ENCODE measurements at places on chromosomes 5 and 9.

- DNase-seq: no peak
These were observed 9.6 kb downstream of the DNAH5 start for GRCh38 chr5:13934921-13935320.

DNA sequence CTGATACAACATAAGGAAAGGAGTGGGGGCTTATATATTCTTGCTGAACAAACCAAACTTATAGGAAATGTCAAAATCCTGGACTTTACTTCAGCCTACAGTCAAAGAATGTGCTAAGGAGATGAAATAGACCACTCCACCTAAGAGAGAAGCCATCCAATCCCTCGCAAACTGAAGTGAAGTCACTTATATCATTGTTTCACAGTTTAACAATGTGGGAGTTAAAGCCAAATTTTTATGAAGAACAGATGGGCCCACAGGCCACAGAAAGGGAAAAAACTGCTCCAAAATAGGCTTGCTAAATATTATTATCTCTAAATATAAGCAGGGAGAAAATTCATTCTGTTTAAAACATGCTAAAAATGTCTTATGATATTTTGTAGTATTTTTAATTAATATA is 233.3 kb downstream of the GAS1 start:
- no peak for DNase-seq

DNA sequence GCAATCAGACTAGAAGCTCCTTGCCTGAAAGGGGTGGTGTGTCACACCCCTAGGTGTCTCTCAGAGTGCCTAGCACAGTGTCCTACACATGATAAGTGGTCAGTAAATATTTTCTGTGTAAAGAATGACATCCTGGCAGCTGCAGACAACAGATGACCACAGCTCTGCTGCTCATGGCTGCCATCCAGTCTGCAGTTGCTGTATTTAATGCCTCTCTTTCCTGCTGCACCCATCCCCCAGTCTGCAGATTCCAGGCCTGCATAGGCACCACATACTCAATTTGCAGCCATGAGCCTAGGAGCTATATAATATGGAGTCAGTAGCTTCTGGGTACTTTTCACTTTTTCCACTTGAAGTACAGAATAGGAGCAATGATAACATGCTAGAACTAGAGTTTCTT is 94.9 kb upstream of the NR4A3 start:
- DNase-seq: no peak

DNA sequence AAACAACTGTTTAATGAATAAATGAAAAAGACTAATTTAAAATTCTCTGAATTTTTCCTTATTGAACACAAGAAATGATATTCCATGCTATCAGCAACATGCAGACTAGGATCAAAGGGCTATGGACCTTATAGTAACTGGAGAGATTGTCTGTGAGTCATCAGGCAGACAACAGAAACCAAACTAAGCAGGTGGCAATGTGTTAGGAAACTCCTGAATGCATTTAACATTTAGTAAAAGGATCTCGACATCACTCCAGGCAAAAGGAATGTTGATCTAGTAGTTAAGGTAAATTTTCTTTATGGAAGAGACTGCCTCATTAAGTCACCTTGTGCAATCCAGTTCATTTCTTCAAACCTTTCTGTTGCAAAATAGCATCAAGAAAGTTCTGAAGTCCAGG is 58.4 kb downstream of the ARL15 start:
- DNase-seq: no peak

GRCh38 chr5:104456122-104456521 is 893.5 kb upstream of the NUDT12 start:
- DNase-seq: no peak

- DNase-seq: no peak
These were observed 6.6 kb upstream of the MSMP start for GRCh38 chr9:35760651-35761050.

DNA sequence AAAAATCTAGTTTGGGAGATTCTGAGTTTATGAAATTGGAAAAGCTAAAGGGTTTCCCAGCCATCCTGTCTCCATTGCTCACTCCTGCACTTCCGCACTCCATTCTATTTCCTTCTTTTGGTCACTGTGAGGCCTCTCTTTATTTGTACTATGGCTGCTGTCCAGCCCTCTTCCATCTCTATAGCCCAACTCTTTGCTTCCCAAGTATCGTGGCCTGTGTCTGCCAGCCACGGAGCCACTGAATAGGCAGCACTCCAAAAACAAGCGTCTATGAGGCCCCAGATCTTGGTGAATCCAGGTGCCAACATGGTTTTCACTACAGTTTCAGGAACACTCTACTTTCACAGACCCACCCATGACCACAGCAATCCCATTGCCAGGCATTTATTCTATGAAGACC is 37.2 kb downstream of the GRAMD2B start:
- DNase-seq: no peak

DNA sequence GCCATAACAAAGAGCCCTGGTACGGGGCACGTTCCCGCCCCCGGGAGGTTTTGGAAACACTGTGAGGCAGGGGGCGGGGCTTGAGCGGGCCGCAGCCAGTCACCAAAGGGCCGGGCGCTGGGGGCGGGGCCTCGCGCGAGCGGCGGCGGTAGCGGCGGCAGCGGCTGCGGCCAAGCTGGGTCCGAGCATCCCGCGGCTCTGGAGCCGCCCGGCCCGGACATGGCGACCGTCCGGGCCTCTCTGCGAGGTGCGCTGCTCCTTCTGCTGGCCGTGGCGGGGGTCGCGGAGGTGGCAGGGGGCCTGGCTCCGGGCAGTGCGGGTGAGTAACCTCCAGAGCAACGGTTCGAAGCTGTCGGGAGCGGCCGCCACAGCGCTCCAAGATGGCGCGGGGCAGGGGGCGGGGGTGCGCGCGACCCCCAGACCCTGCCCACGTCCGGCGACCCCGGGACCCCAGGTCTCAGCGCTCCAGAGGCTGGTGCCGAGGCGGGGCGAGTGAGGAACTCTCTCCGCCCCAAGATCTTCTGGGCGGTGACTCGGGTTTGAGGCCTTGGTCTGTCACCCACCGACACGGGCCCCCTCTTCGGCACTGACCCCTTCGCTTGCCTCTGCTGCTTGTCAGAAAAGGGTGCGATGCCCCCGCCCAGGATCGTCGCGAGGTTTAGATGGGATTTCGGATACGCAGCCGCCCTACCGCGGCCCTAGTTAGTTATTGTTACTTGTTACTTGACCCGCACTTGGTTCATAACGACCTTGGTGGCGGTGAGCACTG is at the start of gene RECK:
Gene RECK (plus strand): TSS at position 134 of the 769 bp plus-strand sequence. CDS start 86 bp downstream, at position 220.
- DNase-seq: no peak

GRCh38 chr5:12277504-12278192 is 373.4 kb upstream of the CTNND2 start:
- DNase-seq: no peak

DNA sequence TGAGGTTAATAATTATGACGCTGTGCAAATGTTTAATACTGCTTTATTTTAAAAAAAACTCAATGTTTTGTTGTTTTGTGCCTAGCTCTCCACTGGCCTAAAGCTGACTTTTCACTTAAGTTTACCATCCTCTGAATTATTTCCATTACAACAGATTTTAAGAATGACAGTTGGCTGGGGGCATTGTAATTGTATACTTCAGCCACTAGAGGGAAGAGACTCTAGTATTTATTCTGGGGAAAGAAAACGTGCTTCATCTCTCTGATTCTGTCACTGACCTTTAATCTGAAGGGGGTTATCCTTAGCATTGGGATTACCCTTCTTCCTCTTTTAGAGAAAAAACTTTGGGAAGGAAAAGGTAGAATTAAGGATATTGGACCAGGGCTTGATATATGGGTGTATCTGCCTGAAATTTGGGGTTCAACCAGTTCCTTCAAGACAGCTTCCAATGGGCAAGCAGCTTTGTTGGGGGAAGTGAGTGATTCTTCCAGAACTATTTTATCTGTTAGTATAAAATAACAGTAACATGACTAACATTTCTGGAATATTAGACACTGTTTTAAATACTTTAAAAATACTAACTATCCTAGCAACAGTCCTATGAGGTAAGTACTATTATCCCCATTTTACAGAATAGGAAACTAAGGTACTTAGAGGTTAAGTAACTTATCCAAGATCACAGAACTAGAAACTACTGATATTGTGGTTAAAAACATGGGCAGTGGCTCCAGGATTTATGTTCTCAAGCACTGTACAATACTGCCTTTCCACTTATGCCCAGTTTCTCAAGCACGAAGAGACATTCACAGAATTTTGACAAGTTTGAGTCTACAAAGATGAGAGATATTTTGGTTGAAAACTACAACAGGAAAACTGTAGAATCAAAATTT is 208.4 kb downstream of the CD180 start:
- DNase-seq: no peak

DNA sequence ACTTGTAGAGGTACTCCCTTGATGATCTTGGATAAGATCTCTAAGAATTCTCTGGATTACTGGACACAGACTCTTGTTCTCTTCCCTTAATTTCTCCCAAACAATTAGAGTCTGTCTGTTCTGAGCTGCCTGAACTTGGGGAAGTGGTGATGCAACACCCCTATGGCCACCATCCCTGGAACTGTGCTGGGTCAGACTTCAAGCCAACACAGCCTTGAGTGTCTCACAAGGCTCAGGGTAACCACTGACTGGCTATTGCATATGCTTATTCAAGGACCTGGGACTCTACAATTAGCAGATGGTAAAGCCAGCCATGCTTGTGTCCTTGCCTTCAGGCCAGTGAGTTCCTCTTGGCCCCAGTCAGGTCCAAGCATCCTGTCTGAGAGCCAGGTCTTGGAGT is 504.5 kb downstream of the MAN2A1 start:
- no peak for DNase-seq

GRCh38 chr9:122402874-122403273 is 32.0 kb downstream of the PTGS1 start:
- no peak for DNase-seq

GRCh38 chr5:143182901-143183820 is 220.3 kb downstream of the NR3C1 start:
- no peak for DNase-seq

GRCh38 chr5:119631660-119632059 is 2.3 kb downstream of the FAM170A start:
- no peak for DNase-seq

DNA sequence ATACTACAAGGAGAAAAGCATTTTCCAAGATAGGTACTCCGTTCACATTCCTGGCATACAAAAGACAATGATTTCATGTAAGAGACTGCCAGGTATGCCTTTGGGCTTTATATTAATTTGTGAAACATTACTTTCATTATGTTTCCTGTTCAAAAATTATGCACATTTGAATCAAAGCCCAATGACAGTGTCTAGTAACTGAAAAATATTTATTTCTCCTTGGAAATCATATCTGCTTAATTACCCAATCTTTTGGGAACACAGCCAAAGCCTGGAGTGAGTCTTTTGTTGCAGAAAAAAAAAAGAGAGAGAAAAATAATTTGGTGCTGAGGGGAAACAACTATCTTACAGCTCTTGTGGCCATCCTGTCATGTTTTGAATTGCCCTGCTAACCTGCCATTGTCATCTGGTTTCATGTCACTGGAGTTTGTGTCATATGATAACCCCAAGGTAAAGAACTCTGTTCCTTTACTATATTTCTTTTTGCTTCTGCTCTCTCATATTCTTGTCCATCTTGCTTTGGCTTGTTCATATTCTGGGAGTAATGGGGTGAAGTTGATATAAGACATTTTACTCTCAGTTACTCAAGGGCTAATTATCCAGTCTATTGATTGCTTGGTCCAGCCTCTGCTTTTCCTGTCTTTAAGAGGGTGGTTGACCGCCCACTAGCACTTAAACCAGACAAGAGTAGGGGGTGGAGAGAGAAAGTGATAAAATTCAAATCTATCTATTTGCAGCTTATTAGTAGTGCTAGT is 238.3 kb upstream of the NUDT12 start:
- no peak for DNase-seq

DNA sequence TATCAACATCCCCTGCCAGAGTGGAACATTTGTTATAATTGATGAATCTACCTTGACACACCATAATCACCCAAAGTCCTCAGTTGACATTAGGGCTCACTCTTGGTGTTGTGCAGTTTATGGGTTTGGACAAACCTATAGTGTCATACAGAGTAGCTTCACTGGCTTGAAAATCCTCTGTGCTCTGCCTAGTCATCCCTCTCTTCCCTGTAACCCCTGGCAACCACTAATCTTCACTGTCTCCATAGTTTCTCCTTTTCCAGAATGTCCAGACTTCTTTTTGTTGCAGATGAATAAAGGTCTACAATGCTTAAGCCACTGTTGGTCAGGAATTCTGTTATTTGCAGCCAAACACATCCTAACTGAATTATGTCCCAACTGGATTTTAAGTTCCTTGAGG is 22.5 kb upstream of the SUB1 start:
- no peak for DNase-seq

DNA sequence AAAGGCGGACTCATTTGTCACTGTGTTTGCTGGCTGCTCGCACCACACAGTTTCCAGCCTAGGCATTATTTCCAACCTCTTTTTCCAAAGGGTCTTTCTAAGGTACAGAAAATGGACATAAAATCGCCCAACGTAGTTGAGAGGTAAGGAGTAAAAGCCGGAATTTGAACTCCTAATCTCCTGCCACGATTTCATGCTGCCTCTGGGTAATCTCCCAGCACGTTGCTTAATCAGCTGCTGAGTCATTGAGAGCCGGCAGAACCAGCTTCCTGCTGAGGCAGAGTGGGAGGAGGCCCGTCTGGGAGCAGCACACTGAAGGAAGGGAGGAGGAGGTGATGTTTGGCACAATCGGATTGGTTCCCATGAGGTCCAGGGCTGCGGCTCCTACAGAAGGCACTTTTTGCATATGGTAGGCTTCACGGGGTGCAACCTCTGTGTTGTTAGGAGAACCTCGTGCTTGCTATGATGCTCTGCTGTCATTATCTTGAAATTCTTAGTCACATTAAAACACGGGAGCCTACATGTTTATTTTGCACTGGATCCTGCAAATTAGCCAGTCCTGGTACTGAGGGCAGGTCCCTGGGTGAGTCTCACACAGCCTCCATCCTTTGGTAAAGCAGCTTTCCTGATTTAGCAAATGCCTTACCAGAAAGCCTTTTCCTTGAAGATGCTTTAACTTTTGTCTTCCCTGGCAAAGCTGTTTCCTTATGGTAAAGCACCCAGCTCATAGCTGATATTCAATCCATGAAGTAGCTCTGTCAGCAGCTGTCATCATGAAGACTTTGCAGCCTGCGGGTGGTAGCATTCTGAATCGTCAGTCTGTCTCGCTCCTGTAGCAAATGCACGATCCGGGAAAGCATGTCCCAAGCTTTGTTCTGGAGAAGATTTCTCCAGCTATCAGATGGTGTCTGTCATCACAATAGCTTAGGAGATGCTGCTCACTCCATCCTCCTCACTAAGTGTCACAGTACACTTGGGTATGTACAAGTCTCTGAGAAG is 191.6 kb upstream of the MSX2 start:
- DNase-seq: no peak

DNA sequence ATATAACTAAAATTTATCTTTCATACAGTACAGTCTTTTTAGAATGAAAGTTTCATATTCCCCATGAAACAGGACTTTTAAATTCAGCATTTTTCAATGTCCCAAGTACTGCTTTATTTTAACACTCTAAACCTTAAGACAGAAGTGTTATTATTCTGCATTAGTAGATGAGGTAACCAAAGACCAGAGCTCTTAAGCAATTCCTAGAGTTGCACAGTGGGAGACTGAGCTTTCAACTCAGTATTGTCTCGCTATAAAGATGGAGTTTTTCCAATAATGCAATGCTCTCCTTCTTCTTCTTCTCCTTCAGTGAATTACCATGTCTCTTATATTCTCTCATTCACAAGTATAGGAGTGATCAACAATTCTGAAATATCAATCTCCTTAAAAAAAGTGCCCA is 479.7 kb downstream of the CETN3 start:
- no peak for DNase-seq

Data from cortex of kidney (tissue), 1 donor.